ENCODE measurements at places on chromosomes 13 and 19.

GRCh38 chr13:32008518-32009175 lies 22.9 kb upstream of the FRY start:
- DNase-seq = no peak

DNA sequence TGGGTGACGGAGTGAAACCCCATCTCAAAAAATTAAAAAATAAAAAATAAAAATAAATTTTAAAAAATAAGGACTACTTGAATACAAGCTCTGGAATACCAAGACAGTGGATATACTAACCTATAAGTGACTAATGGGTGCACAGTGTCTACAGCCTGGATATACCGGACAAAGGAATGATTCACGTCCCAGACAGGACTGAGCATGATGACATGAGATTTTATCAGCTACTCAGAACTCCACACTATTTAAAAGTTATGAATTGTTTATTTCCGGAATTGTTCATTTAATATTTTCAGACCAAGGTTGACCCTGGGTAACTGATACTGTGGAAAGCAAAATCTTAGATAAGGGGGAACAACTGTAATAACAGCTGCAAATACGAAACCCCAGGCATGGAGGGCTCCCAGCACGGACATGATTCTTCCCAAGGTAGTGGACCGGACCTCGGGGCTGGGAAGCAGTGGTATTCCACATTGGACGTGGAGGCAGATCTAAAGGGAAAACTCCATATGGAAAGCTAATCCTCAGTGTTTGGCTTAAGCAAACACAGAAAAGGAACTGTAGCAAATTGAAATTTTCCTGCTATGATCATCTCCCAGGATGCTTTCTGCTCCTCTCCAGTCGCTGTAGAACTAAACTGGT lies 102.6 kb upstream of the TSHZ3 start:
- no peak for DNase-seq

- no peak for DNase-seq
Measured at GRCh38 chr13:24659239-24659638, 21.0 kb upstream of the ATP12A start.

DNA sequence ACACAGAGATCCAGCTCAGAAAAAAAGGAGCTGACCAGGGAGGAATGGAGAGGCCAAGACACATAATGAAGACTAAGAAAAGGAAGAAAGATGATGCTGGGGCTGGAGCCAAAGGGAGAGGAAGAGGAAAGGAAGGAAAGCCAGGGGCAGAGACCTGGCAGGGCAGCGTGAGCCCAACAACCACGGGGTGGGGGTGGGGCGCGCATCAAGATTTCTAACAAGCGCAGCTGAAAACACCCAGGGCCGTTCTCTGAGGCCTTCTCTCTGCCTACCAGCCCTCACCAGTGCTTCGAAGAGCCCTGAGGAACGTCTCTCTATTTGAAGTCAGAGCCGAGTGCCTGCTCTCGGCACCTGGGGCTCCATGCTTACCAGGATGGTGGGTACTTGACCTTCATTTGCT lies 23.6 kb upstream of the POU2F2 start:
- DNase-seq = no peak

- DNase-seq = no peak
Measured at GRCh38 chr13:44758630-44759383, 182.7 kb upstream of the TSC22D1 start.

- no peak for DNase-seq
Measured at GRCh38 chr13:51953347-51954195, 57.7 kb downstream of the ATP7B start.
